ENCODE measurements at places on chromosomes 2 and 18.

GRCh38 chr2:239277401-239278085, 123.3 kb downstream of the HDAC4 start:
- DNase-seq, result no peak

- DNase-seq, result no peak
Measured at GRCh38 chr2:69087211-69087911, 74.4 kb downstream of the ANTXR1 start.

DNA sequence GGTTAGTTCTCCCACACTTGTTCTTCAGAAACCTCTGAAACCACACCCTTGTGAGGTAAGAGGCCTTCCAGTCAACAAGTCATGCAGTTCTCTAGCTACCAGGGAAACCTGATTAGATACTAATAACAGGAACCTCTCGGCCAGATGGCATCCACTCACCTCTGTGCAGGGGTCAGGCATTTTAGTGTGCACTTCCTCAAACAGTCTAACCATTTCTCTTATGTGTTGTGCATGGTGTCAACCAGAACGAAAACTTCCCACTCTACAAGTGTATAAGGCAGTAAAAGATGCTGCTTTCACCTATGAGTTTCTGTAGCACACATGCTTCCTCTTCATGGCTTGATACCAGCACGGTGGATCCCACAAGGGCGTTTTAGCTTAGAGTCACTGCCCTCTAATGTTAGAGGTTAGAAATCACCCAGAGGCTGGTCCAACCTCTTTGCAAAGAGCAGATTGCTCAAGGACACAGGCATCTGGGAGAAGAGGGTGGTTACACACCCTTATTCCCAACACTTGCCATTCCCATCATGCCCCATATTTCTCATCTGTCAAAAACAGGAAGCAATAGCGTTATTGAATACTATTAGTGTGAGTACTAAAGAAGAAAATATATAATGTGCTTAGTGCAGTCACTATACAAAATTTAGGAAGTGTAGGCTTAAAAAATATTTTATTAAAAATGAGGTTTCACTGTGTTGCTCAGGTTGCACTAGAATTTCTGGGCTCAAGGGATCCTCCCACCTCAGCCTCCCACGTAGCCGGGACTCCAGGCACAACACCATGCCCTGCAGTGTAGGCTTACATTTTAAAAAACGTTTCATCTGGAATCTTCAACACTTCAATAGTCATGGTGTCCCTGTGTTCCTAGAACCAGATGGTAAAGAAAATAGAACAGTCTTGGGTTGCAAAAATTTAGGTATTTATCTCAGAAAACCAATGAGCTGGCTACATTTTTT, 34.5 kb upstream of the RAB31 start:
- no peak for DNase-seq

GRCh38 chr2:238431-238830, 25.4 kb downstream of the SH3YL1 start:
- no peak for DNase-seq

GRCh38 chr2:216849987-216850386, 9.9 kb downstream of the TNP1 start:
- DNase-seq, result no peak

- DNase-seq, result no peak
Measured at GRCh38 chr2:17476830-17477229, 41.4 kb downstream of the RAD51AP2 start.

DNA sequence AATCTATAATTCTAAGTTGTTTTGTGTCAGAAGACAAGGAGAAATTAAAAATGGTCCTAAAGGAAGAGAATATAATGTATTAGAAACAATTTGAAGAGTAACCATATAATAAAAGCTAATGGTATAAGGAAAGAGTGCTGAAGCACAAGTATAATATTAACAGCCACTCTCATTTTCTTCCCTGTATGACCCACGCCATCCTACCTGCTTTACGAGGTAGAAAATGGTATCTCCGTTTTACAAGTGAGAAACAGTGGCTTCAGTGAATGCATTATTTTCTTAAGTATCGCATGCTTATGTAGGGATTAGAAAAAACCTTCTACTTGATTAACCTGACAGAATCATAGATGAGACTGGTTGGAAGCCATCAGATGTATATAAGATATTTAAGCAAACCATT, 266.2 kb downstream of the CCDC102B start:
- no peak for DNase-seq

DNA sequence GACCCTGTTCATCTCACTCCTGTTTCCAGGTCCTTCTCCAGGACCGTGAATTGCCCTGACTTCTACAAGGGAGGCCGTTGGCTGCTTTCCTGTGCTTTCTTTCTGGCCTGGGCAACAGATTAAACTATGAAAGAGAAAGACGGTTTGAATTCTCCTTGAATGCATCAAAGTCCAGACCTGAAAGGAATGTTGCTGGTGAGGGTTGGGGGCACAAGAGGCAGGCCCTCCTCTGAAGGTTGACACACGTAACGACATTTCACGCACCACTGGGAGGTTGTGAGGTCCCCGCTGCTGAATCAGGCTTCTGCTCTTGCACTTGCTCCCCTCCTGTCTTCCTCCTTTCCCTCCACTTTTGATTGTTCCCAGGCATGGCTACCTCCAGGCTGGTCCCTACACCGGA, 141.9 kb downstream of the CYRIA start:
- DNase-seq, result no peak

GRCh38 chr2:181485638-181485946, 28.4 kb downstream of the ITGA4 start:
- no peak for DNase-seq

GRCh38 chr2:96618596-96619283, 19.4 kb downstream of the KANSL3 start:
- DNase-seq, result no peak

- DNase-seq, result no peak
Measured at GRCh38 chr2:182230561-182230960, 196.3 kb downstream of the PDE1A start.

GRCh38 chr2:200007306-200007705, 51.9 kb downstream of the MAIP1 start:
- DNase-seq, result no peak

DNA sequence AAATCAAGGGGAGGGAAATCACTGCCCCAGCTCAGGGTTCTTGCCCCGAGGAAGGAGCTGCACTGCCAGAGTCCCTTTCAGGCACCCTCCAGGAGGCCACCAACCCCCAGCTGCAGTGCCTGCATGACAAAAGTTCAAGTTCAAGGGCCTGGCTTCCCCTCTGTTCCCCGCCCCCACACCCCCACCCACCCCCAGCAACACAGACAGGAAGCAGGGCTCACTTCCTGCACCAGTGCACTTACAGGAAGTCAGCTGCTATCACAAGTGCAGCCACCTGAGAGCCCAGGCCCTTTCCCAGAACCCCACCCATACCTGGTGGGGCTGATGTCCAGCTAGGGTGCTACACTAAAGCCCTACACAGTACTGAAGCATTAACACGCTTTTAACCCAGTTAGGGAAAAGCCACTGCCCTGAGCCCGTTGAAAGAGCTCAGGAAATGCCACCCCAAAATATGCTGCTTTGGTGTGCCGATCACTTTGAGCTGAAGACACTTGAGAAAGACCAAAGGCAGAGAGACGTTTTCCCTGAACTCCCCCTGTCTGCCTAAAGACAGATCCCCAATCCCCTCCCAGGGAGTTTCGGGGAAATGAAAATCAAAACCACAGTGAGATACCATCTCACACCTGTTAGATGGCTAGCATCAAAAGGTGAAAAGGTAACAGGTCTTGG, 109.9 kb upstream of the CAB39 start:
- DNase-seq, result no peak

Measured in SK-N-MC (cell line).